A549 treated with CpdA at 1 μM for 4 hours (cell line): ENCODE measurements at places on chromosomes 3 and 15. TPM values are rescaled to one million over a fixed set of nuclear protein-coding genes. Genes with fewer than 3 reads are reported as not detected.

Gene DZIP1L
- total RNA-seq = 4.6 to 9.4 TPM (median 5.9 TPM) in 5 replicates

Gene RETNLB
- not detected in 5 replicates for total RNA-seq

Gene SAMMSON
- not detected in 5 replicates for total RNA-seq

Gene CCDC54
- not detected in 5 replicates for total RNA-seq

Gene CFAP91
- total RNA-seq = 0.21 to 0.40 TPM (median 0.34 TPM) in 3 of 5 replicates, not detected in the others

Gene KNG1
- not detected in 5 replicates for total RNA-seq

Gene SKOR1
- total RNA-seq = 0.03 TPM in 2 of 5 replicates, not detected in the others

Gene XCR1
- total RNA-seq = not detected in 5 replicates

Gene TM4SF1
- 1,446 to 2,525 TPM (median 1,775 TPM) in 5 replicates for total RNA-seq

Gene GOLGA6L10
- 0.35 to 0.68 TPM (median 0.40 TPM) in 5 replicates for total RNA-seq
